BJ (cell line): ENCODE measurements at places on chromosomes 6 and 20.

DNA sequence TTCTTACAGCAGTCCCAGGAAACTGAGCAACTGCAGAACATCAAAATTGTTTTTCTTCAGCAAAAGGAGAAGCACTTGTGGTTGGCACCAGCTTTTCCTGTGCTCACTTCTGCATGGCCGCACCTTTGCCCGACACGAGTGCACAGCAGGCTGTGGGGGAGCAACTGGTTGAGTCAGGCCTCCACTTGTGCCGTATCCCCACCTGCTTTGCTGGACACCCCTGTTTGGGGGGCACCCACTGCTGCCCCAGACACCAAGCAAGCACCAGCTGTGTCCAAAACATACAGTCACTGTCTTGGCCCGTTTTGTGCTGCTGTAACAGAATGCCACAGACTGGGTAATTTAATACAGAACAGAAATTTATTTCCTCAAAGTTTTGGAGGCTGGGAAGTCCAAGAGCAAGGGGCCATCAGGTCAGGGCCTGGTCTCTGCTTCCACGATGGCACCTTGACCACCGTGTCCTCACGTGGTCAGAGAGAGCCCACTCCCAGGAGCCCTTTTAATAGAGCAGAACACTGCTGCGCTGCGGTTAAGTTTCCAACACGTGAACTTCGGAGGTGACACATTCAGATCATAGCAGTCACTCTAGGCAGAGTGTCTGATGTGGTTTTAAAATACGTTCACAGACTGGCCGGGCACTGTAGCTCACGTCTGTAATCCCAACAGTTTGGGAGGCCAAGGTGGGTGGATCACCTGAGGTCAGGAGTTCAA, 8.7 kb upstream of the GMEB2 start:
- no peak for DNase-seq

GRCh38 chr20:19699180-19699971, 58.7 kb upstream of the RIN2 start:
- DNase-seq, result no peak

DNA sequence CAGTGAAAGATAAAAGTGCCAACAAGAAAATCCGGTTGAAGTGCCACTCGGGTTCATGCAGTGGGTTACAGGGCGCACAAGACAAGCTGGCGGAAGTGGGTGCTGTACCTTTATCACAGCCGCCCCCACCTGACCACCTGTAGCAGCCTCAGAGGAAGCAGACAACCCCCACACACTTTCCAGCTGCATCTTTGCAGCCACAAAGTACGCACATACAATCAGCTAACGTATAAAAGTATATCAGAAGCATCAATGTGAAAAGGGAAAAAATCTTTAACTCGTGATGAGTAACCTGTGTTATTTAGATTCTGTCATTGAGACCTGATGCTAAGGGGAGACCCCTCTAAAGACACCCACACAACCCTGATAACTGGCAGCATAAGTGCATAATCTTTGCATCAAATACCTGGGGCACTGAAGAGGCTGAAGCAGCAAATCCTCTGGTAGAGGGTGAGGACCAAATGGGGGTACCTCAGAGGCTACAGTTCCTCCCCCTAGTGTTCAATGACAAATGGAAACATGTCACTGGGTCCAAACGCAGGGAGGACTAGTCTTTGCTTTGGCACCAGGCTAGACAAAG, 22.1 kb downstream of the BACH2 start:
- no peak for DNase-seq

DNA sequence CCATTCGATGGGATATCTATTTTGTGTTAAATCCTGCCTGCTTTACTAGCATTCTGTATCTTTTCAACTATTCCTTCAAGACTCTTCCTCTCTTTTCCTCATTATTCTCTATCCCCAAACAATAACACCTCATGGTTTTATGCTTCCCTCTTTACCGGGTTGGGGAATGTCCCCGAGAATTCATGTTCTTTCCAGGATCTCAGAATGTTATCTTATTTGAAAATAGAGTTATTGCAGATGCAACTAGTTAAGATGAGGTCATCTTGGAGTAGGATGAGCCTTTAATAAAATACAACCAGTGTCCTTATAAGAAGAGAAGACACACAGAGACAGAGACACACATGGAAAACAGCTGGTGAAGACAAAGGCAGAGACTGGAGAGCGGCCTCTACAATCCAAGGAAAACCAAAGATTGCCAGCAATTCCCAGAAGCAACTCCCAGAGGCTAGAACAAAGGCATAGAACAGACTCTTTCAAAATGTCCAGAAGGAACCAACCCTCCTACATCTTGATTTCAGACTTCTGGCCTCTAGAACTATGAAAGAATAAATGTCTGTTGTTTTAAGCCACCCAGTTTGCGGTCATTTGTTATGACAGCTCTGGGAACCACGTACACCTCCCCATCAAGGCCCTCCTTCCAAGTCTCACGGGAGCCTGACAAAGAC, 126.8 kb upstream of the TNFAIP3 start:
- DNase-seq, result no peak

DNA sequence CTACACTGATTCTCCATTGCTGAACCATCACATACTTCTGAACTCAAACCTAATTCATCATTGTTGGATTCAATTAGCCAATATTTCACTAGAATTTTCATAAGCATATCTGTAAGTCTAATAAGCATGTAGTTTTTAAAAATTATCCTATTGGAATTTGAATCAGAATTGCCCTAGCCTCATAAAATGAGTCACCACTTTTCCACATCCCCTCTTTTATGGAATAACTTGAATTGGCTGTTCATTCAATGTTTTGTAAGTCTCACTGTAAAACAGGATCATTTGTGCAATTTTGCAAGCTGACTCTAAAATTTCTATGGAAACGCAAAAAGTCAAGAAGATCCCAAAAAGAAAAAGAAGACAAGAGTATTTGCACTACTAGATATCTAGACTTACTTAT, 141.0 kb downstream of the HACE1 start:
- DNase-seq, result peak; percentile 9

GRCh38 chr6:149990661-149991471, 27.1 kb downstream of the ULBP1 start:
- no peak for DNase-seq

- DNase-seq, result no peak
These were observed 22.7 kb downstream of the CYP24A1 start for GRCh38 chr20:54151075-54151439.

DNA sequence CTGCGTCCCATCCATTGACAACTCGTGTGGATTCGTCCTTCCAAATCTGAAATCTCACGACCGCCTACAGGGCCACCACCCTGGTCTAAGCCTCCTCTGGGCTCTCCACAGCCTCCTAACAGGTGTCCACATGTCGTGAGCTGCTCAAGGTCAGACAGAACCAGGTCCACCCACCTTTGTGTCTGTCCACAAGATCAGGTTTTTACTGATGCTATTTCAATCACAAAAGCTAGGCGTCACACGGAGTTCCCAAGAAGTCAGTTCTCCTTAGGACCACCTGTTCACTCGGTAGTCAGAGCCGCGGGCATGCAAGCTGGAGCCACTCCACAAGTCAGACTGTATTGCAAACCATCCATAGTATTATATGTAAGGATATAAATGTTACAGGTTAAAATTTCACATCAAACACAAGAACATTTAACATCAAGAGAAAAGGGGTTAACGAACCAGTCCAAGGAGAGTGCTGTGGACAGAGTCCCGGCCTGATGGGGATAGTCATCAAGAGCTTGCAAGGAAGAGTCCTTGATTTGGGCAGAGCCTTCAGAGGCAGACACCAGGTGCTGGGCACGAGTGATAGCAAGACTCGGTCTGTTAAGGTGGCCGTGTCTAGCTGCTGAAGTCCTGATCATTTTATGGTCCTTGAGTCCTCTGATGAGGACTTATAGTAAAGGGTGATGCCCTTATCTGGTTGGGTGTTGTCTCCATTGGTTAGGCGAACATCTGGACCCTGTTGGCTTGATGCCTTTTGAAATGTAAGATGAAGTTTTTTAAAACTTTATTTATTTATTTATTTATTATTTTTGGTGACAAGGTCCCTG, 731 bp upstream of the DNPH1 start:
- DNase-seq, result no peak

DNA sequence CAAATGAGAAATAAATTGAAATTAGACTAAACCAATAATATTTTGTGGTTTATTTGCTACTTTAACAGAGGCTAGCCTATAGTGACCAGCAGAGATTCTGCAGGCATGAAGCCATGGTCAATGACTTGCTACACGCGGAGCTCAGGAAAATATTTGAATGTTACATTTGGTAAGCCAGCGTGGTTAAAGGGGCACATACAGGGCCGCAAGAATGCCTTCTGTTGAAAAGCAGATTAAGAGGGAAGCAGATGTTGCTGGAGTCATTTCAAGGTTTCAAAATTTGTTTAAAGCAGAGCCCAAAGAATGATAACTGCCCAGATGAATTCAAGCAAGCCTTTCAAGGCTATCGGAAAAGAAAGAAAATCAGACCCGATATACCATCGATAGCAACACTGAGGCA, 294.3 kb upstream of the MAN1A1 start:
- DNase-seq, result no peak

GRCh38 chr6:3147914-3148757, 9.2 kb downstream of the TUBB2A start:
- DNase-seq, result no peak
